Activated T-helper 1 cell treated with anti-CD3 and anti-CD28 coated beads, Interleukin-2, amount 50 U/mL, for 16 hours (primary cell): ENCODE measurements at places on chromosomes 1 and 21.

DNA sequence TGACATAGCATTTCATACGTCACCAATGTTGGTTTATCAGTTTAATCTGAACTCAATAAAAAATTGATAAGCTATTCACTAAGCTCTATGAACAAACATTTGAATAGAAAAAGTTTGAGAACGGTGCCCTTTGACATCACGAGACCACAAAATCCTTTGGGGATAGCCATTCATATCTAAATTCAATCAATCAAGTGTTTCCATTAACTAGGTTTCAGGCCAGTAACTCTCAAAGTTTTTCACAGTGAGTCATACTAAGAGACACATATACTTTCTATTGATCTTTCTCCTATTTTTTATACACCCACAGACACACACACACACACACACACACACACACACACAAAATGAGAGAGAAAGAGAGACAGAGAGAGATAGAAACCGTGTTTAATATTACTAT lies 235.4 kb upstream of the SNX7 start:
- no peak for DNase-seq

GRCh38 chr1:207001492-207002245 lies 30.9 kb downstream of the C1orf116 start:
- DNase-seq = no peak

DNA sequence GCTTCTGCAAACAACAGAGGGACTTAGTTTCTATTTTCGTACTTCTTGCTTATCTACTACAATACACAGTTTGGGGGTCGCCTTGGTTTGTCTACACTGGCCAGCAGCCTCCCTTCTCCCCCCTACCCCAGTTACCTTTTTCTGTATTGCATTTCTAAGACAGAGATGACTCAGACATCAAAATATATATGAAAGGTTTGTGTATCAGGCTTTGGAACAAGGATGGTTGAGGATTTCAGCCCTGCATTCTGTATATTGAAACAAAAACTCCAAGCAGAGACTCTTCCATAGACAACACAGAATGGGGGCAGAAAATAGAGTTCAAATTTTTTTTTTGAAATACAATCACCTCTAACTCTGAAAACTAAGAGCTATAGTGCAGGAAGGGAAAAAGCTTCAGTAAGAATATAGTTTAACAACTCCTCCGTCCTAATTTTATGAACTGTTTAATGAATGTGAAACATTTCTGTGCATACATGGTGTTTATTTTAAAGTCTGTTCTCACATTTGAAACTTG lies 1.9 kb downstream of the SAMD13 start:
- DNase-seq = no peak

DNA sequence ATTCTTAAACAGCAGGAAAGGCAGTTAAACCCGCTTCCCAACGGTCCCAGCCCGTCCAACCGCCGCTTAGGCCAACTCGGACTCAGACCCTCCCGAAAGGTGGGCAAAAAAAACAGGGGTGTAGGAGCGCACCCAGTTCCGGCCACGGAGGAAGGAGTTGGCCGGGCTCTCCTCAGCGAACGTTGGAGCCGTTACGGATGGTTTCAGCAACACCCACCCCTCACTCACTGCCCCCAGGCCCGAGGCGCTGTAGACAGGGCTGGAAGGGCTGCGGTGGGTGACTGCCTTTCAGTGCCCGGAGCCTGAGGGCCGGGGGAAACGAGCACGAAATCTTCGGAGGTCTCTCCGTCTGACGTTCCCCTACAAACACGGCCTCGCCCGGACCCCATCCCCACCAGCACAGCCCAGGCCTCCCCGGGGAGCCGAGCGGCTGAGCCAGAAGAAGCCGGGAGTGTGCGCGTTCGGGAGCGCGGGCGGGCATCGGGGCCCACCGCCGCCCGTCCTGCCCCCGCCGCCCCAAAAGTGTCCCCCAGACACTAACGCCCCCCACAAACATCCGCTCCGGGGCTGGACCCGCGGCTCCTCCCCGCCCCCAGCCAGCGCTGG lies 1.3 kb downstream of the KDM5B start:
- DNase-seq = no peak

- DNase-seq = no peak
Measured at GRCh38 chr1:6673816-6674398, 27.7 kb downstream of the DNAJC11 start.

- no peak for DNase-seq
Measured at GRCh38 chr1:205249651-205250050, 21.9 kb downstream of the TMCC2 start.

DNA sequence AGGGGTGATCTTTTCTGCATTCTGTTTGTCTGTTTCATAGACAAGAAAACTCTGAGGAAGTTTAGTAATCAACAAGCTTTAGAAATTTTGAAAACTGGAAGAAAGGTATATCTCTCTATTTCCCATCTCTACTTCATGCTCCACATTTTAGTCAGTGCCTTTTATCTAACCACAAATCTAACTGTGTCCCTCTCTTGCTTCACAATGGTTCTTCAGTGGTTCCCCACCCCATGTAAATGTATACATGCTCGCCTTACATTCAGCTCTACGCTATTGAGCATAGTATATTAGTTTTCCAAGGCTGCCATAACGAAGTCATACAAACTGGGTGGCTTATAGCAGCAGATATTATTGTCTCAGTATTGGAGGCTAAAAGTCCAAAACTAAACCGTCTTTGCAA lies 14.4 kb upstream of the SAMSN1 start:
- no peak for DNase-seq

GRCh38 chr1:145985502-145986439 lies 10.6 kb downstream of the TXNIP start:
- no peak for DNase-seq

GRCh38 chr1:80170811-80171485 lies 1164.4 kb upstream of the ADGRL4 start:
- DNase-seq = no peak

DNA sequence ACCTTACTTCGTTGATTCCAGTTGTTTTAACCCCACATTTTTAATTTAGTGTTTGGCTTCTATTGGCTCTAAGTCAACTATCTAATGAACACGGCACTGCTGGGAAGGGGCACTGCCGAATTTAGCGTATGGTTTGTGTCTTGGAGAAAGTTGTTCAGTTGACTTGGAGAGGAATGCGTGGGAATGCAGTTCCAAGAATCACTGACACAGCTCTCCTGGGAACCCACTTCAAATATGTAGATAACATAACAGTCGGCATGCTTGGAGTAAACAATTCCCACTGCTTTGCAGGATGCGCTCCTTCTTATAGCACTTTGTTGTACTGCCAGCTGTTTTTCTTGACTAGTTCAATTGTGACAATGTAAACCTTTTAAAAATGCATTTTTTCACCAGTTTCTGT lies 104.3 kb downstream of the RYR2 start:
- DNase-seq = no peak

GRCh38 chr1:162502928-162503327 lies 5.3 kb downstream of the UHMK1 start:
- DNase-seq = no peak

GRCh38 chr1:196405839-196406238 lies 202.4 kb downstream of the KCNT2 start:
- no peak for DNase-seq
